RPMI8226 (cell line): ENCODE measurements at places on chromosomes 7 and 10.

DNA sequence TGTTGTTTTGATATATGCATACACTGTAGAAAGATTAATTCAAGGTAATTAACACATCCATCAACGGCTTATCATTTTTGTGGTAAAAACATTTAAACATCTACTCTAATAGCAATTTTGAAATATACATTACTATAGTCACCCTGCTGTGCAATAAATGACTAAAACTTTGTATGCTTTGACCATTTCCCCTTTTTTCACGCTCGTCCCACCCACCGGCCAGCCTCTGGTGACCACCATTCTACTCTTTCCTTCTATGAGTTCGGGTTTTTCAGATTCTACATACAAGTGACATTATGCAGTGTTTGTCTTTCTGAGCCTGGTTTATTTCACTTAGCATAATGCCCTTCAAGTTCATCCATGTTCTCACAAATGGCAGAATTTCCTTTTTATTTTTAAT is 21.3 kb downstream of the CYCS start:
- no peak for DNase-seq

GRCh38 chr7:47813620-47814260 is 134.5 kb downstream of the PKD1L1 start:
- no peak for DNase-seq

DNA sequence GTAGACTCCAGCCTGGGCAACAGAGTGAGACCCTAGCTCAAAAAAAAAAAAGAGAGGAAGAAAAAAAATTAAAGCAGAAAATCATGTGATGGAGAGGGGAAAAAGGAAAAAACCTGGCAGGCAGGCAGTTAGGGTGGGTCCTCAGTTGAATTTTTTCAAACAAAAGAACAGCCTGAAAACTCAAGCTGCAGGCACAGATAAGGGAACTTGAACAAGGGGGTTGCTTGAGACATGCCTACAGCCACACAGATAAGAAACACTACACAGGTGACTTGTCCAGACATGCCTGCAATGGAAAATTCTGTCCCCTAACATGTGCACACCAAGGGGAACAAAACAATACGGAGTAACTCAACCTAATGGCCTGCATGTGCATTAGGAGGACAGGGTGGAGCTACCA is 19.2 kb downstream of the VIM start:
- no peak for DNase-seq

DNA sequence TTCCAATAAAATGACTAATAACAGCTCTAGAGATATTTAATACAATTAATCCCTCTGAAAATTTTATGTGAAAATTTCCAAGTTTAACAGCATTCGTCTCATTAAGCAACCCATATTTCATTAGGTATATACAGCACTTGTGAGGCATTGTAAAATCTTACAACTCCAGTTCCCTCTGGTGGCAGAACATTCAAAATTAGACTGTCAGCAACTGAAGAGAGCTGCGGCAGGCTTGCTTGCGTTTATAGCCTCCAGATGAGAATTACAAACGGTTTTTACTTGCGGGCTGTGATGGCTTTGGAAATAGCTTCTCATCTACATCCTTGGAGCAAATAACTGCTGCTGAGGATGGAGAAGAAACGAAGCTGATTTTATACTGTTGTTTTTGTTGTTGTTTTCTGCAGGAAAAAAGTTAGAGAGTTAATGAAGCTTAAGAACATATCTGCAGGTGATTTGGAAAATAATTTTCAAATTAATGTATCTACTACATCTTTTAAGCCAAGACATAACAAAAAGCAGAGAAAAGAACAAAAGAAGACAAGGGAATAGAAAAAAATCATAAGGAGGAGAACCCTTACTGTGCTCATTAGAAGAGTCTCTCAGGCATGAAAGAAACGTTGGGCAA is 171.3 kb downstream of the MAGI2 start:
- DNase-seq, result peak; percentile 38

GRCh38 chr7:150686030-150686631 is 625 bp downstream of the GIMAP2 start:
- DNase-seq, result no peak

DNA sequence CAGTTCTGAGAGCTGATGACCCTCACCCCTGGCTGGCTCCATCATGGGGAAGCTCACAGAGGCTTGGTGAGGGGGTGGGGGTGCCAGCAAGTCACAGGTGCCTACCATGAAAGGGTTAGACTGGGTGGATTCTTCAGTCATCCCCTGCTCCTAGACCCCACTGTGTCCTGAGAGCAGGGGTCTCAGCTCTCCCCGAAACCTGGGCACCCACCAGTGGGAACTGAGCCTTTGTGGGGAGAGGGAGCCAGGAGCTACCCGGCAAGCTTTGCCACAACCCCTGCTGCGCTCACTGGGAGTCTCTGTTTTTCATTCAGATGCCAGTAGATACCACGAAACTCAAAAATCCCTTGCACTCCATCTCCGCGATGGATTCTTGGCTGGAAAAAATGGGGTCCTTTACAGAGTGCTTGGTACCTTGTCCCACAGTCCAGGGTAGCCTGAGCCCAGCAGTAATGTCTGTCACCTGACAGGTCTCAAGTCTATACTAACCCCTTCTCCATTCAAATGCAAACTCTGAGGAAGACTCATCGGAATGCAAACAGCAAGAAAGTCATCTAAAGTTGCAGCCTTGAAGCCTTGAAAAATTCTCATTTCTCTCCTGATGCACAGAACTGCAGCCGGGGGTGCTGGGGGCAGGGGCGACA is 48.9 kb upstream of the ENO4 start:
- DNase-seq, result no peak

GRCh38 chr7:457814-458510 is 61.7 kb downstream of the PDGFA start:
- no peak for DNase-seq

DNA sequence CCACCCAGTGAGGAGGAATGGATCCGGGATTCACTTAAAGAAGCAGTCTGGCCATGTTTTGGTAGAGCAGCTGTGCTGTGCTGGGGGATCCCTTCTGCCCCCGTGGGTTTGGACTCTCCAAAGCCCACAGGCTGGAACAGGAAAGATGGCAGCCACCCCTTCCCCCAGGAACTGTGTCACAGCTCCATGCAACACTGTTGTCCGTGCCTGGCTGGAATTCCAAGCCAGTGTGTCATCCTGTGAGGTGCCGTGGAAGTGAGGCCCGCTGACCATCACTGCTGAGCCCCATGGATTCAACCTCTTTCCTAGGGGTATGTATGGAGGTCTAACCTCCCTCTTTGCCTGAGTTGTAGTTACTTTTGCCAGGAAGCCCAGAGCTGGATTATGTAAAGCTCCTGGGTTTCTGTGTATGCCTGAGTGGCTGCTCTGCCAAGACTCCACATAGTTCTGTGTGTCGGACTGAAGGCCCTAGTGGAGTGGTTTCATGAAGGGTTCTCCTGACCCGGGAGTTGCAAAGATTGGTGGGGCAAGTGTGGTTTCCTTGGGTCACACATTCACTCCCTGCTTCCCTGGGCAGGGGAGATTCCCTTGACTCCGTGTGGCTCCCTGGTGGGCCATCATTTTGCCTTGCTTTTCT is 35.1 kb upstream of the PCGF5 start:
- no peak for DNase-seq

DNA sequence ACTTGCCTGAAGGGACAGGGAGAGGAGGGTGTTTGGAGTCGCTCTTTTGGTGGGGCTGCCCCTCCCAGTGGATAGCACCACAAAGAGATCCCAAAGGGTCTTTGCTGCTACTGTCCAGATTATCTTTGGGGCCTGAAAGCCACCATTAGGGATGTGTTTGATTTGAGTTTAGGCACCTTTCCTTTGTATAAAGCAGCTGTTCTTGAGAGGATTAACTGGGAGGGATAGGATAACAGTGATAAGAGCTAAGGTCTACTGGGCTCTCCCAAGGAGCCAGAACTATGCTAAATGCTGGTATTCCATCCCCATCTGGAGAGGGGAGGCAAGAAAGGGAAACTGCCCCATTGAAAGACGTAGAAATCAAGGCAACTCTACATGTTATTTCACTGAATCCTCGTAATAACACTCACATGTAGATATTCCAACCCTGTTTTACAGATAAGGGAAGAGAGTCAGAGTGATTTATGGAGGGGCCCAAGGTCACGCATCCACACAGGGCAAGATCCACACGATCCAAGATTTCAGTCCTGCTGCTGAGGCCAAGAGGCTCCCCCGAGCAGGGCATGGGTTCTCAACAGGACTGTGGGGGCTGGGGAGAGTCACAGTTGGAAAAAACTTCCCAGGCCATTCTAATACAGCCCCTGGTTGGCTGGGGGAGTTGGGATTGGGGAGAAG is 11.1 kb upstream of the TCF7L2 start:
- no peak for DNase-seq

DNA sequence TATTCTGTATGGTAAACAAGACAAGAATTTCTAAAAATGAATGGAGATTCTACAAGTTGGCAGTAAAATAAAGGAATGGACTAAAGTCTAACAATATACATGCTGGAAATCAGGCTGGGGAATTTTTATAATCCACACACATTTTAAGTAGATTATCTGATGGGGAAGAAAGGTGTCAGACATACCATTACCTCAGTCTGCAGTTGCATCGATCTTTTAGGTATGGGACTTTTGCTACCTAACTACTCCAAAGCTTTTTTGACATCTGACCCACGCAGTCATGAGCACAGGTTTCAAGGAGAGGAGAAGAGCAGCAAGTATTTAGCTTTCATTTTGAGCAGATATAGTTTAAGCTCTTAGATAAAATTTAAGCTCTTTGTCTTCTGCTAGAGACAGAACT is 113.0 kb downstream of the ZNF438 start:
- DNase-seq, result no peak

DNA sequence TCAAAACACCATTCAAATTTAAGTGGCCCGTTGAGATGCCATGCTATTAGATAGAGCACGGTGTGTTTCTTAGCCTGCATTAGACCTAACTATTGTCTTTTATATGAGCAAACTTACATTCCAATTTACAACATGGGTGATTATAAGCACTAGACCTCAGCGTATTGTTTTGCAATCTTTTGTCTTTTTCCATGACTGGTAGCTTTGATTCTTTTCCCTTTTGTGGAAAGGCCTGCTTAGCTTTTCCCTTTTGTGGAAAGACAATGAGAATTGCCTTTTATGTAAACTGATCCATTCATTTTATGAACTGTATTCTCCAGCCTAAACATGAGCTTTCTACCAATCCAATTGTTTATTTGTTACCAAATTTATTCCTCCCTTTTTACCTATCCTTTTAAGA is 823.1 kb downstream of the CCSER2 start:
- DNase-seq, result no peak

- DNase-seq, result no peak
Measured at GRCh38 chr7:17194656-17195055, 103.8 kb upstream of the AHR start.

DNA sequence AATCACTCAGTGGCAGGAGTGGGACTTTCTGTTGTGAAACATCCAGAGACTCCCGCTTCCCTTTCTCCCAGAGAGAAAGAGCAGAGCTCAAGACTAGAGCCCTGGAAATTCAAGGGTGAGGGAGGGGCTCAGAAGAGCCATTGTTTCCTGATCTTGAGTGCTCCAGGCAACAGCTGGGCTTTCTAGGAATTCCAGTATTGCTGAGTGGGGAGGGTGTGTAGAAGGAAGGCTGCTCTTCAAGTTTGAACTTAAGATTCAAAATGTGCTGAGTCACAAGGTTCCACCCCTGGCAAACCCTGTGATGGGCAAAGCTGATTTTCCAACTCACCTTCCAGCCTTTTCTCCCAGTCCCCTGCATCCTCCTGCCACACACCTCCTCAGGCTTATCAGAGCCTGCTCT is 42.3 kb upstream of the MSRB2 start:
- no peak for DNase-seq

GRCh38 chr7:68295386-68295785 is 1298.8 kb downstream of the TYW1 start:
- peak; percentile 24 for DNase-seq

GRCh38 chr7:91351374-91351773 is 87.1 kb downstream of the FZD1 start:
- DNase-seq, result no peak

- peak; percentile 74 for DNase-seq
Measured at GRCh38 chr10:22615819-22616499, 98.4 kb downstream of the PIP4K2A start.

GRCh38 chr10:35300063-35300699 is 36.1 kb upstream of the CCNY start:
- DNase-seq, result peak; percentile 4

DNA sequence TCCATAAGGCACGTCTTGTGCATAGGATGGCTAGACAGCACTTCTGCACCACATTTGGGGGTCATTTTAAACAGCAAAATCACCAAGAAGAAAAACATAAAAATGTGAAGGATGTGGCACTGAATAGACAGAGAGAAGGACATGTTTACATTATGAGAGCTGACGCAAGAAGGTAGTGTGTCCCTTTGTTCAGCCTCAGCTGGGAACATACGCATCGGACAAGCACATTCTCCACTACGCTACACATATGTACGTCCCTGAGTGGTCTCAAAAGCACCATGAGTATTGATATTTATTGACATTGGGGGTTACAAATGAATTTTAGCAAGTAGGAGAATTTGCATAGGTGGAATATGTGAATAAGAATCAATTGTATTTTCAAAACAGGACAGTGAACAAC is 20.2 kb downstream of the DDC start:
- DNase-seq, result no peak

DNA sequence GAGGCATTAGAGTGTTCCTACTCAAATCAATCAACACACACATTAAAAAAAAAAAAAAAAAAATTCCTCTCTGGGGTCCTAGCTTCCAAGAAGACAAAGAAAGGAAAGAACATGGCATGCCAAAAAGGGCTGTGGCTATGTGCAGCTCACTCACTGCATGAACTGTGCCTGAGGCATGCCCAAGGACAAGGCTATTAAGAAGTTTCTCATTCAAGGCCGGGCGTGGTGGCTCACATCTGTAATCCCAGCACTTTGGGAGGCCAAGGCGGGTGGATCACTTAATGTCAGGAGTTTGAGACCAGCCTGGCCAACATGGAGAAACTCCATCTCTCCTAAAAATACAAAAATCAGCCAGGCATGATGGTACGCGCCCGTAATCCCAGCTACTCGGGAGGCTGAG is 41.9 kb upstream of the PPP3CB start:
- no peak for DNase-seq

DNA sequence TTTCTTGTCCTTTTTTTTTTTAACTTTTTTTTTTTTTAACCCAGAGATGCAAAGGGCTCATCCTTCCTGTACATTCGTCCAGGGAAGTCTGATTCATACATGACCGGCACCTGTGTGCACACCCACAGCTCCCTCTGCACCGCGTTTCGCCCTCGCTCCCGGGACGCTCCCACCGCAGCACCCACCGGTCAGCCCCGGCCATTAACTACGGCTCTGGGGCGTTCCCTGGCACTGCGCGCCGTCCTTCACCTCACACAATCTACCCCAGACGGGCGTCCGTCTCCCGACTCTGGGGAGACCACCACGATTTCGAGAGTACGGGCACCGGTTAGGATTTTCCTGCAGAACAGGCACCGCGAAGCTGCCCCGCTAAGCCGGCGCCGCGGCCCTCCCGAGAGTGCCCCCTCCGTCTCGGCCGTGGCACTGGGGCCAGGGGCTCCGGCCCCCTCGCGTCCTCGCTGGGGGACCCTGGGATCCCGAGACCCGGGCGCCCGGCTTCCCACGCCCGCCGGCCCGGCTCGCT is 452 bp downstream of the ATE1 start:
- DNase-seq, result peak; percentile 44

GRCh38 chr7:45986355-45987298 is 65.6 kb upstream of the IGFBP3 start:
- no peak for DNase-seq
